Right kidney (tissue), 9 donors: ENCODE measurements at places on chromosomes 5 and 9.
A peak's percentile ranks its signal among the peaks of the same experiment; 100 is the strongest.

DNA sequence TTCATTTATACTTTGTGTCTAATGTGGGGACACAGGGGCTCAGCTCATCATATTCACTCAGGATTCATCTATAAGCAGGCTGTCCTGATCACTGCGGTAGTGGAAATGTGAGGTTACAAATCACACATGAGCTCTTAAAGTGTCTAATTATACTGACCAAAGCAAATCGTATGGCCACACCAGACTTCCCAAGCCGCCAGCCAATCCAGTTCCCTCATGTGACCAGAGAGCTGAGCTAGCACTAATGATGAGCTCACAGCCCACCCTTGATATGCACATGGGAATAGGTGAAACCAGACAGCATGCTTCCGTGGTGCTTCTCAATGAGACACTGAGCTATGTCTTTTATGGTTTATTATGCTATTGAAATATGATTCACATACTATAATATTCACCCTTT, 17.6 kb downstream of the ECM2 start:
- no peak for DNase-seq

DNA sequence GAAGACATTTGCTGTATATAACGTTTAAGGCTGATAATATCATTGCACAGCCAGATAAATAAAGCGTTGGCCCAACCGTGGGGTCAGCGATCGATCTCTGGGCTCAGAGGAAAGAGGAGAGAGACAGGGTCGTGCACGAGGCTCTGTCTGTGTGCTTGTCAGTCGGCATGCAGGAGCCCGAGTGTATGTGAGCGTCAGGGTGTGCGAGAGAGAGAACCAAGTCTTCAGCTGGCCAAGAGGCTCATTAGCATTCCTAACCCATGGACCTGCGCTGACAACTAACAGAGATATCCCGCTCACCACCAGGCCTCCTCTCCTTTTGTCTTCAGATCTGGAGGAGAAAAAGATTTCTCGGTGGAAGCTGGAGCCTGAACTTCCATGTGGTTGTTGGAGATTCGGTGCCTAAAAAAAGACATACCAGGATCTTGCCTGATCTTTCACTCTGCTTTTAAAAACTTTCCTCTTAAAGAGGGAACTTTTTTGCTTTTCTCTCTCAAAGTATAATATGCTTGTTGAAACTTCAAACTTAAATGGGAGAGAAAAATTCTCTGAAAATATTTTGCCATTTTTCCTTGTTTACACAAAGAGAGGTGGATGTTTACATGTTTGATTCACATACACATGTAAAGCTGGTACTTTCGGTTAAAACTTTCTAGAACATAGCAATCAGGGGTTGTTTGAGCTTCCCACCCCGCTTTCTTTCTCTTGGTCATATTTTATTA, 16.5 kb downstream of the NR2F1 start:
- peak; percentile 80 for DNase-seq

- DNase-seq, result no peak
Observed at GRCh38 chr9:99135456-99135855, 30.5 kb downstream of the TGFBR1 start.

GRCh38 chr9:95653246-95653645, 136.5 kb upstream of the PTCH1 start:
- DNase-seq, result no peak

- DNase-seq, result no peak
Observed at GRCh38 chr9:132672413-132672690, 2.1 kb downstream of the GTF3C4 start.

DNA sequence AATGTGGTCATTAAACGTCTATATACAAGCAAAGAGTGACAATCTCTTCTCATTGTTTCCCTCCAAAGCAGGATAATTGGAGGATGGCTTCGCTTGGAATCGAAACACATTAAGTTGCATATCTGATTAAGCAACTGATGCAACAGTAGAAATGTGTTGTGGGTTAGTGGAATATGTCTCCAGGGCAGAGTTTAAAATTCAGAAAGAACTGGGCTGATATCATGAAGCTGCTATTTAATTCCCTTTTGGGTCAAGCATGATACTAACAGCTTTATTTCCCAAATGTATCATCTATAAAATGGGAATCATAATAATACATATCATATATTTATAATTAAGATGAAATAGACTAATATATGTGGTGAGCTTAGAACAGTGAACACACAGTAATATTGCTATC, 1763.0 kb upstream of the C9orf72 start:
- no peak for DNase-seq

- DNase-seq, result no peak
Observed at GRCh38 chr9:123753669-123754258, 176.2 kb downstream of the DENND1A start.
